ENCODE measurements at places on chromosomes 13 and 19.

- DNase-seq = no peak
These were observed 835 bp downstream of the RSPH6A start for GRCh38 chr19:45814166-45814780.

GRCh38 chr13:22320991-22321390 is 650.1 kb downstream of the FGF9 start:
- no peak for DNase-seq

GRCh38 chr13:110132225-110132982 is 174.6 kb downstream of the COL4A1 start:
- no peak for DNase-seq

GRCh38 chr19:50512112-50512998 is 1.4 kb downstream of the ASPDH start:
- DNase-seq = no peak

DNA sequence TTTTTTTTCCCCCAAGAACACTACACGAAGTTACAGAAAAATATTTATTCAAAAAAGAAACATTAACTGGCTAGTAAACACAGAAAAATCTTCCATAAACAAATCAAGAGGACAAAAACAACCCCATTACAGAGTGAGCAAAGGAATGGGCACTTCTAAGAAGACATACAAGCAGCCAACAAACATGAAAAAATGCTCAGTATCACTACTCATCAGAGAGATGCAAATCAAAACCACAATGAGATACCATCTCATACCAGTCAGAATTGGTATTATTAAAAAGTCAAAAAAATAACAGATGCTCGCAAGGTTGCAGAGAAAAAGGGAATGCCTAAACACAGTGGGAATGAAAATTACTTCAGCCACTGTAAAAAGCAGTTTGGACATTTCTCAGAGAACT is 131.7 kb downstream of the UGGT2 start:
- peak; percentile 8 for DNase-seq

DNA sequence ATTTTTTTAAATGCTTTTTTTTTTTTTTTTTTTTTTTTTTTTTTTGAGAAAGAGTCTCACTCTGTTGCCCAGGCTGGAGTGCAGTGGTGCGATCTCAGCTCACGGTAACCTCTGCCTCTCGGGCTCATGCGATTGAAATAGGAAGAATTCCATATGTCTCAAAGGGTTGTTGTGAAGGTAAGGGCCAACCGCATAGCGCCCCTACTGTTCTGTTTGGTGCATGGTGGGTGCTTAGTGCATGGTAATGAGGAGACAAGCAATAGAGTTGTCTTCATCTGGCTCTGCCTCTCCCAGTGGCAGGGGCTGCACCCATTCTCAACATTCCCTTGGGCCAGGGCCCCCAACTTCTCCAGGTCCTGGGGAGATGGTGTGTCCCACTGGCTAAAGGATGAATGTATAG is 68.7 kb downstream of the RASL11A start:
- DNase-seq = no peak

DNA sequence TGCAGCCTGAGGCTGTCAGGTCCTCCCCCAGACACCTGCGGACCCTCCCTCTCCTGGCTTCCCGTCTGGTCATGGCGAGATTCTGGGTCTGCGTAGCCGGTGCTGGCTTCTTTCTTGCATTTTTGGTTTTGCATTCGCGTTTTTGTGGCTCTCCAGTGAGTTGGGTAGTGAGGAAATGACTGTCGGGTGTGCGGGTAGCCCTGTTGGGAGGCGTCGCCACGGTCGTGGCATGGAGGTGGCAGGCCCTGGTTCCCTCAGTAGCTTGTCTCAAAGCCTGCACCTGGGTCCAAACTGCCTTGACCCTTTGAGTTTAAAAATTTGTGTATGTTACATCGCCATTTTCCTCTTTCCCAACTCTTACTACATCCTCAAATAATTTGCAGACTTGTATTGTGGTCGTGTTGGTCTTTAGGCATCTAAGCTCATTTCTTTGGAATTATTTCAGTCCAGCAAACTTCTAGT is 344 bp downstream of the NHLRC3 start:
- DNase-seq = no peak

GRCh38 chr13:79417741-79418140 is 11.7 kb upstream of the RBM26 start:
- DNase-seq = no peak

DNA sequence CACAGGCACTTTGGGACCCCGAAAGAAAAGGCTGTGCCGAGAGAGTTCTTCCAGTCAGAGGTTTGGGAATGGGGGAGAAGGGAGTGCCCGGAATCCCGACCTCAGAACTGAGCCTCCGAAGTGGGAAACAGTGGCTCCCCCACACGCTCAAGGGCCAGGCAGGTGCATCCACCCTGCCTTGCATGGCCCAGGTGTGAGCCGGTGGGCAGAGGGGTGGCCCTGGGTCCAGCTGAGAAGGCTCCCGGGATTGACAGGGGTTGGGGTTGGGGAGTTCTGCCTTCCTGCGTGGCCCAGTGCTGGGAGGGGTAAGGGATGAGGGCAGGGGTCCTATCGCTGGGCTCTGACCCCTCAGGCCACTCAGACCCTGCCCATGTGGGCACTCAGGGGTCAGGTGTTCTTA is 163.5 kb upstream of the TUBA3C start:
- DNase-seq = no peak

DNA sequence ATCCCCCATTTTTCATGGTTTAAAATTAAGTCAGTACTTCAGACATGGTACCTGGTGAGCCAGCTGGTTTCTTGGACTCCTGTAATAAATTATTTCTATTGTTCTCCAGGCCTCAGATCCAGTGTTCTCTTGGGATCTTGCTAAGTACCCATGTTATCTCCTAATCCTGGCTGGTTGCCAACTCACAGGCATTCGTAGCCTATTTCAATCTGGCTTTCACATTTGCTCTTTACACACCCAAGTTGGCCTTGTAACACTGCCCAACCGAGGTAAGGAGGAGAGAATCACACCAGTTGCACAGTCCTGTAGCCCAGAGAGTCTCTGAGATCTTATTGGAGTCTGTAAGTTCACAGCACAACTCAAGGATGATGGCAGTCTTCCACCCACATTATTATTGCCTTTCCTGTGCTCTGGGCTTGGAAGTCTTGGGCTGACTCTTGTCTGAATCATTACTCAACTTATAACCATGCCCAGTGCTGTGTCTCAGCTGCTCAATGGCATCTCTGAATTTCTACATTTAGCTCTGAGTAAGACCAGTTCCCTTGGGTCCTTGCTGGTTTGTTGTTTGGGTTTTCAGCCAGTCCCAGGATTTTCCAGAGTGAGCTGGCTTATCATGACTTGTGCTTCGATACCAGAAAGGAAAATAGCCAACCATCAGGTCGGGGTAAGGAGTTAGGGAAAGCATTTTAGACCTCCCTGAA is 76.6 kb upstream of the KLF12 start:
- peak; percentile 77 for DNase-seq

GRCh38 chr13:27638001-27638400 is 16.3 kb downstream of the POLR1D start:
- no peak for DNase-seq

DNA sequence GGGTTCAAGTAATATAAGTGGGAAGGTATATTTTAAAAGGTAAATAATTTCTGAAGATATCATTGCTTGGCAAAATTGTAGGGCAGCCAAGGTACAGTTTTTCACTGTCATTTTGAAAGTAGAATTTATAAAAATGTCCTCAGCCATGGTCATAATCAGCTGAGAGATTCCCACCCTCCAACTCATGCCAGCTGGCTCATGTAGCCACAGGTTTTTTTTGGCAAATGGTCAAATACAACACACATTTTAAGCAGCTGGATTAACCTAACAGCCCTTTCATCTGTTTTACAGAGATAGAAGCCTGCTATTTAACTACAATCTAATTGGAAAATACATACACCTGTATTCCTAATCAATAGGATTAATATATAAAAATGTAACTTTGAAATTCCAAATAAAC is 619.2 kb upstream of the SGCG start:
- no peak for DNase-seq

GRCh38 chr13:48531416-48532255 is 1.2 kb downstream of the RCBTB2 start:
- DNase-seq = peak; percentile 7

DNA sequence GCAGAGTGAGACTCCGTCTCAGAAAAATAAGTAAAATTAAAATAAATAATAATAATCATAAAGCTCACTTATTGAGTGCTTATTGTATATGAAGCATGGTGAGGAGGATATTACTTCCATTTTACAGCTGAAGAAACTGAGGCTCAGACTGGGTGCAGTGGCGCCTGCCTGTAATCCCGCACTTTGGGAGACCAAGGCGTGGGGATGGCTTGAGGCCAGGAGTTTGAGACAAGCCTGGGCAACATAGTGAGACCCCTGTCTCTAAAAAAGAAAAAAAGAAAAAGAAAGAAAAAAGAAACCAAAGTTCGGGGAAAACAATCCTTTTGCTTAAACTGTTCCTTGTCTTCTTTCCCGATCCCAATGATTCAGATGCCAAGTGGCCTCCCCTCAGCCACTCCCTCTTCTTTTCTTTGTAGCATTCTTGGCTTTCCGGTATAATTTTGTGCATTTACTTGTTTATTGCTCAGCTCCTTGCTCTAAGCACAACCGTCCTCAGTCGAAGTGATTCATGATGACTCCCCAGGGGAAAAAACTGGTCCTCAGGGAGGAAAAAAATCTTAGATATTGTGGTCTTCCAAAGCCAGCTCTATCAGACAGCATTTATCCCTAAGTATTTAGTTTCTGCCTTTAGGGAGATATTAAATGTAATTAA is 965 bp upstream of the EIF3G start:
- DNase-seq = peak; percentile 68

DNA sequence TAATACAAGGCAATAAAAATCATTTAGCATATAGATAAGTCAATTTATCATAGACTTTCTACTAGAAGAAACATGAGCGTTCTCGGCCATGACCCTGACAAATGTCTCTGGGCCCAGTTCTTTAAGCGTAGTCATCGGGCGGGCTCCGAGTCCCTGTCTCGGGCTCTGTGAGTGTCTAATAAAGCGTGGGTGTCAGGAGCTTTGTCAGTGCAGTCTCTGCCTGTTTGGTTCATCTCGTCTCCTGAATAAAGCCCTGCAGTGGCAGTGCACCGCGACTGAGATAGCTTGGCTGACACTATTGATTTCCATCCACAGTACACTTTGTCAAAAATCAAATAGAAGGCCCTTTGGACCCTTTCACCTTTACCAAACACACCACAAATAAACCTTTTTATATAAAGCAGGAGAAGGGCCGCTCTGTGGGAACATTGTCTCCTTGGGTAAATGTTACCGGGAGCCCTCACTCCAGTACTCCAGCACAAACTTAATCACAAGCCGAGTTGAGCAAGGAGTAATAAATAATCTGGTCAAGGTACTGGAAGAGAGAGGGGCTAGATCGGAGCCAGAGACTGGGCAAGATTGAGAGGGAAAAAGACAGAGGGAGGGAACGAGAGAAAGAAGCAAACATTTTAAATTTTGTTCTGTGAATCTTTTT is 368.2 kb upstream of the TSHZ3 start:
- no peak for DNase-seq
